A549 treated with dexamethasone at 1 μM for 4 hours (cell line): ENCODE measurements at places on chromosomes 12 and 14. TPM values are rescaled to one million over a fixed set of nuclear protein-coding genes. Genes with fewer than 3 reads are reported as not detected.

Gene CLEC1B
- not detected in 5 replicates for total RNA-seq

Gene OVCH1
- not detected in 5 replicates for total RNA-seq

Gene ESR2
- total RNA-seq: 0.06 to 0.15 TPM (median 0.09 TPM) in 4 of 5 replicates, not detected in the other

Gene C12orf42
- not detected in 5 replicates for total RNA-seq

Gene CEBPE
- not detected in 5 replicates for total RNA-seq

Gene TBC1D30
- 1.4 to 1.8 TPM (median 1.6 TPM) in 5 replicates for total RNA-seq

Gene CCDC88C
- total RNA-seq: 5.4 to 7.2 TPM (median 6.3 TPM) in 5 replicates

Gene RTN1
- 0.03 TPM in 1 of 5 replicates, not detected in the others for total RNA-seq

Gene DTX1
- total RNA-seq: 0.26 to 0.66 TPM (median 0.48 TPM) in 5 replicates

Gene NRL
- 0.60 to 1.2 TPM (median 0.86 TPM) in 5 replicates for total RNA-seq

Gene DCN
- not detected in 5 replicates for total RNA-seq

Gene CLEC2A
- not detected in 5 replicates for total RNA-seq

Gene EVL
- total RNA-seq: 23.1 to 34.5 TPM (median 33.5 TPM) in 5 replicates

Gene WDR89
- total RNA-seq: 7.4 to 9.5 TPM (median 8.9 TPM) in 5 replicates

Gene LMNTD1
- 0.15 TPM in 1 of 5 replicates, not detected in the others for total RNA-seq

Gene ESPL1
- 14.1 to 24.7 TPM (median 21.8 TPM) in 5 replicates for total RNA-seq

Gene COL2A1
- 0.06 to 0.18 TPM (median 0.11 TPM) in 5 replicates for total RNA-seq

Gene CRIP1
- total RNA-seq: 1,663 to 1,896 TPM (median 1,802 TPM) in 5 replicates
